ENCODE measurements at places on chromosomes 11 and 22.
A peak's percentile ranks its signal among the peaks of the same experiment; 100 is the strongest.

GRCh38 chr11:70389201-70389600 lies 9.1 kb upstream of the CTTN start:
- no peak for DNase-seq

GRCh38 chr11:128187835-128188234 lies 399.5 kb downstream of the ETS1 start:
- DNase-seq: no peak

DNA sequence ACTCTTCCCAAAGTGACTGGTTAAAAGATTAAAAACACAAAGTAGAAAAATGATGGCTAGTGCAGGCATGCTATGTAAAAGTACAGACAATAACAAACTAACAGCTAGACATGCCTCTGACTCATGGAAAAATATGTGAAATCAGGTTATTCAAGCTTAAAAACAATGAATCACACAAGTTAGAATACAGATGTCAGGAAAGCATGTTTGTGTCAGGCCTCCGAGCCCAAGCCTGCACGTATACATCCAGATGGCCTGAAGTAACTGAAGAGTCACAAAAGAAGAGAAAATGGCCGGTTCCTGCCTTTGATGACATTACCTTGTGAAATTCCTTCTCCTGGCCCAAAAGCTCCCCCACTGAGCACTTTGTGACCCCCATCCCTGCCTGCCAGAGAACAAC lies 110.1 kb downstream of the NOX4 start:
- DNase-seq: peak; percentile 17

DNA sequence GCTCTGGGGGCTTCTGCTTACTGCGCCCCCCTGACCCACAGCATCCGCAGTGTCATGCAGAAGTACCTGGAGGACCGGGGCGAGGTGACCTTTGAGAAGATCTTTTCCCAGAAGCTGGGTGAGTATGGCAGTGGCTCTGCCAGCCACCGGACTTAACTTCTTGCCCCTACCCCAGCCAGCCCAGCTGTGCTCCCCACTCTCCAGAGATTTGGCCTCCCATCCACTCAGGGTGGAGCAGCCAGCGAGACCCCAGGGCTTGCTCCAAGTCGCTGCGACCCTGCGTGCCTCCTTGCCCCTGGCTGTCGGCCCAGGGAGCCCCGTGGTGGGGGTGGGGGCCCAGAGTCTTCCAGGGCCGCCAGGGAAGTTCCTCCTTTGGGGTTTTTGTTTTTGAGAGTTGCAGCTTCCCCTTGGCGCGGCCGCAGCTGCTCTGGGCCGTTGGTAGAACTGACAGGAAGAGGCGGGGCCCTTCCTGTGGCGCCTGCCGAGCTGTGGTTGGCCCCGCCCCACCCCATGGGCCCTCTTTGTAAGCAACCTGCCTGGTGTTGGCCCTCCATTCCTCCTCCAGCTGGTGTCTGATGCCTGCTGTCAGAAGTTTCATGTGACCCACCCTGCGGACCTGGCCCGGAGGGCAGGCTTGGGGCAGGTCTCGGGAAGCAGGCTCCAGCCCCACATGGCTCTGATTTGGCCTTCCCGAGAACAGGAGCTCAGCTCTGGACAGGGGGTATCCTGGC lies 11.1 kb downstream of the GRK2 start:
- peak; percentile 82 for DNase-seq

- DNase-seq: no peak
Measured at GRCh38 chr22:26648528-26649388, 8.6 kb upstream of the MIAT start.

- peak; percentile 59 for DNase-seq
Measured at GRCh38 chr11:64250415-64251015, 815 bp upstream of the PLCB3 start.

DNA sequence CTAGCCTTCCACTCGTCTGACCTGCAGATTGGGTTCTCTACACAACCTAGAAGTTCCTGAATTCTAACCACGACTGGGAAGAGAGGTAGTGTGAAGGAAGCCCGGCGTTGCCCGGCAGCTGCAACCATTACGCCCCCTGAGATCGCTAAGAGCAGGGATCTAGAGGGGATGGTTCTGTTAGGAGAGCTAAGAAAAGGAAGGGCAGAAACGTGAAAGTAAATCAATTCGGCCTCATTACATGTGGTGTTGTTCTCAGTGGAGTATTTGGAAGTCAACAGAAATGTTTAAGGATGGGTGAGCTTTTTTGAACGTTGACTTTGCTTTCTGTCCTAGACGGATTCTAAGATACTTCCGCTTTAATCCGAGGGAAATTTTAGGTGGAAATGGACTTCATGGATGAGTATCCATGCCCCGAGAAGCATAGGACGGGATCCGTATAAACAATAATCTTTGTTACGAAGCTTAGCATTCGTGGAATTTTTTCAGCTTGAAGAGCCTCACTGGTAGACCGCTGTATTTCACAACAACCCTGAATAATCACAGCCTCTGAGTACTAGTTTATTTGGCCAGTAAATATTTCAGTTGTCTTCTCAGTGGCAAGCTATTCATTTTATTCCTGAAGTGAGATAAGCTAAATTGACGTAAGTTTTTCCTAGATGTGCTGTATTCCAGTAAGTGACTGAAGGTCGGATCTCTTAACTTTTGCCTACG lies 629 bp downstream of the ATP5MG start:
- DNase-seq: peak; percentile 22

- DNase-seq: no peak
Measured at GRCh38 chr11:29161191-29161590, 855.6 kb downstream of the KCNA4 start.

- no peak for DNase-seq
Measured at GRCh38 chr22:37482244-37482643, 3.9 kb downstream of the MFNG start.

- DNase-seq: no peak
Measured at GRCh38 chr11:93370260-93370659, 39.7 kb downstream of the DEUP1 start.

DNA sequence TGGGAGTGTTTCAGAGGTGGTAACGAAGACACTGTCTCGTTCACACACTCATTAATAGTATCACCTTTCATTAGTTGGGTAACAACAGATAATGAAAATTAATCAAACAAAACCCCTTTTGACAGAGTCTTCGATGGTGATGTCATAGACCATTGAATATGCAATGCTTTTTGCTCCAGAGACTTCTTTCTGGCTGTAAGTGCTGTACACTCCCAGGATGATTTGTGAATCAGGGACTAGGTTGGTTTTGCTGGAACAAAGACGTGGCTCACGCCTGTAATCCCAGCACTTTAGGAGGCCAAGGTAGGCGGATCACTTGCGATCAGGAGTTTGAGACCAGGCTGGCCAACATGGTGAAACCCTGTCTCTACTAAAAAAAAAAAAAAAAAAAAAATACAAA lies 9.5 kb upstream of the RASSF10 start:
- DNase-seq: no peak

DNA sequence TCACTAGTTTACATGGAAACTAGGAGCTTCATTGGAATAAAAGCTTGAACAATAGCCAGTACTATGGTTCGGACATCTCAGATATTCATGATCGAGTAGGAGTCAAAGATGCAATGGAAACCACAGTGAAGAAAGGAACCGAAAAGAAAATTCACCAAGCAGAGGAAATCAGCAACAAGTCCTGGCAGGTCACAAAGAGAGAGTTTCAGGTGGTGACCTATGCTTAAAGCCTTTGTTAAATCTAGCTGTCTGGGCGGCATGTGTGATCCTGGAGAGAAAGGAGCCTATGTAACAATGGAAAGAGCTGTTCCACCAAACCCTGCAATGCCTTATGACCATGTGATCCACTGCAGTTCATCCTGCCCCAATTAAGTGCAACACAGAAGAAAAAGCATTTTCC lies 68.9 kb upstream of the POU2AF2 start:
- no peak for DNase-seq

- DNase-seq: peak; percentile 89
Measured at GRCh38 chr11:45252134-45252856, 33.8 kb downstream of the SYT13 start.

GRCh38 chr11:70915158-70915985 lies 337.0 kb downstream of the SHANK2 start:
- no peak for DNase-seq

- DNase-seq: no peak
Measured at GRCh38 chr11:70557742-70558485, 159.6 kb downstream of the CTTN start.

DNA sequence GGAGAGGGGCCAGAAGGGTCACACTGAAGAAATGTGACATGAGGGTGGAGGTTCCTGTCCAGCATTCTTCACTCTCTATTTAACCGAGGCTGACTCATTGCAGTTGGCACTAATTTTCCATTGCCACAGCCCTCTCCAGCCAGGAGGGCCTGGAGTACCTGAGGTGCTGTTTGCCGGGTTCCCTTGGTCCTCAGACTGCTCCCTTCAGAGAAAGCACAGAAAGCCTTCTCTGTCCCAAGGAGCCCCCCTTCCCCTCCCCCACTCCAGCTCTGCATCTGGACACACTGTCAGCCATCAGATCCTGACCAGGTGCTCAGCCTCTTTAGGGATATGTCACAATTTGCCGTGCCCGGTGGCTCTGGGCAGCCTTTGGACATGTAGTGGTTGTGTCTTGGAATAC lies 3.2 kb upstream of the C11orf91 start:
- no peak for DNase-seq

DNA sequence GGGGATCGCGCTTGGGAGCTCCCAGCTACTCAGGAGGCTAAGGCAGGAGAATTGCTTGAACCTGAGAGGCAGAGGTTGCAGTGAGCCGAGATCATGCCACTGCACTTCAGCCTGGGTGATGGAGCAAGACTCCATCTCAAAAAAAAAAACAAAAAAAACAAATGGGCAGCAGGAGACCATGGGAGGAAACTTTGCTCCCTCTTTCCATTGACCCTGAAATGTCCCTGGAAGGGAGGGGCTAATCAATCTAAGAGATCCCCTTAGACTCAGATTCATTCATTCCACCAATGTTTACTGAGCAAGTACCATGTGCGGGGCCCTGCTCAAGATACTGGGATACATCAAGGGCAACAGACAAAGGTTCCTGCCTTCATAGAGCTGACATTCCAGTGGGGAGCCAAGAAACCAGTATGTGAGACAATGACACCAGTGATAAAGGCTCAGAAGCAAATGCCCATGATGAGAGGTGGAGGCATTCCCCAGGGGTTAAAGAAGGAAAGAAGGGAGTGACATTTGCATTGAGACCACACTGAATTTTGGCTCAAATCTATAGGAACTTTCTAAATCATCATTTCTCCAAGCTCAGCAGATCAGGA lies 37.7 kb upstream of the TFIP11 start:
- no peak for DNase-seq

DNA sequence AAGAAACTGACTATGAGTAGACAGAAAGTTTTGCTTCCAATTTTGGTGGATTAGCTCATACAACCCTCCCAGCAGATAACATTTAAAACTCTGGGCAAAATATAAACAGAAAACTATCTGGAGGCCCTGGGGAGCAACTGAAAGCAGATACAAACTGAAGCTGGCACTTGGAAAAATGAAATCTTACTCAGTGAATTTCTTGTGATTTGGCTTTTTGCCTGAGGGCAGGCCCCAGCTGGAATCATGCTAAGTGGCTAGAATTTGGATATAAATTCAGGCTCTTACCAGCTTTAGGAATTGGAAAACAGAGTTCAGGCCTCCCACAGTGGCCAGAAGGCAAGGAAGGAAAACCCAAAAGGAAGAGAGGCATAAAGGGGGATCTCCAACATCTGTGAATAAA lies 85.8 kb downstream of the EFCAB6 start:
- no peak for DNase-seq

- no peak for DNase-seq
Measured at GRCh38 chr11:120004723-120005122, 133.2 kb downstream of the TRIM29 start.

DNA sequence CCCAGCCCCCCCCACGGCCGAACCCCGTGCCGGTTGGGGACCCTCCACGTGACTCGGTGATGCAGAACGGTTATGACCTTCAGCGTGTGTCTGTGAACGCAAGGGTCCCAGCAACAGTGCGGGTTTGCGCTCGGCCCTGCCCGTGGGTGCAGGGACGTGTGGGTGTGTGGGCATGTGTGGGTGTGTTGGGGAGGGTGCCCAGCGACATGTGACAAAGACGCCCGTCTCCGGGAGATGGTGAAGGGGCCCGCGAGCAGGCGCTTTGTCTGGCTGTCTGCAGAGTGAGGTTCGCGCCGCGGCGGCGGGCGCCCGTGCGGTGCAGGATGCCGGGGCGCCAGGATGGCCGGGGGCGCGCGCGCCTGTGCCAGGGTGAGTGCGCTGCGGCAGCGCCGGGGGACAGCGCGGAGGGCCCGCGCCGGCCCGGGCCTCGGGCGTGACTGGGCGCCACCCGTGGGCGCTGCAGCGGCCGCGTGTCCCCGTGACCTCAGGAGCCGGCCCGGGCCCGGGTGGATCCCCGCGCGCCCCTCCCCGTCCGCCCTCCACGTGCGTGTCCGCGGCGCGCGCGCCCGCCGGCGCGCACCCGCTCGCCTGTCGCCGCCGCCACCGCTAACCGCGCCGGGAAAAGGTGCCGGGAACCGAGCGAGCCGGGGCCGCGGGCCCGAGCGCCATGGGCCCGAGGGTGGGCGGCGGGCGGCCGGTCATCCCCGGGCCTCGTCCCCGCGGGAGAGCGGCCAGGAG lies at the start of gene LRFN4:
Gene LRFN4 (plus strand): TSS at position 569 of the 738 bp plus-strand sequence. CDS start 681 bp downstream, outside the sequence.
- peak; percentile 78 for DNase-seq

DNA sequence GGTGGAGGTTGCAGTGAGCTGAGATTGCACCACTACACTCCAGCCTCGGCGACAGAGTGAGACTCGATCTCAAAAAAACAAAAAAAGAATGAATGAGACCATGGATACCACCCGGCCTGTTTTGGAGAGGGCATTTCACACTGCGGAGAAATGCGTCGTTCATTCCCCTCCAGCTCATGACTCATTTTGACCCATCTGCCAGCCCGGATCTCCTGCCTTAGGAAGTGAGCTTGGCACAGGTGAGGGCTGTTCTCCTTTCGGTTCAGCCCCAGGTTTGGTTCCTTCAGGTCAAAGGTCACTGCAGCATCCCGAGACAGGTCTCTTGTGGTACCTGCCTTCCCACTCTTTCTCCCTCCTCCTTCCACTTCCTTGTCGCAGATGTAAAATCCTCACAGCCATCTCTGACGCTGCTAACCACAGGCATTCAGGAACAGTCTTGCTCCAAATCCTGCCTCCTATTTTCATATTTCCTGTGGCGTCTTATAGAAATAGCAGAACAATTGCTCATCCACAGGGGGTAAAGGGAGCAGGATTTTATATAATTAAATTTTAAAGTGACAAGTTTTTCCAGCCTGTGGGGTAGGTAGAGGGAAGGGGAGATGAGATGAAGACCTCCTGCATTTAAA lies 517.9 kb downstream of the NTM start:
- DNase-seq: no peak

GRCh38 chr22:26724414-26724813 lies 67.0 kb downstream of the MIAT start:
- DNase-seq: no peak

DNA sequence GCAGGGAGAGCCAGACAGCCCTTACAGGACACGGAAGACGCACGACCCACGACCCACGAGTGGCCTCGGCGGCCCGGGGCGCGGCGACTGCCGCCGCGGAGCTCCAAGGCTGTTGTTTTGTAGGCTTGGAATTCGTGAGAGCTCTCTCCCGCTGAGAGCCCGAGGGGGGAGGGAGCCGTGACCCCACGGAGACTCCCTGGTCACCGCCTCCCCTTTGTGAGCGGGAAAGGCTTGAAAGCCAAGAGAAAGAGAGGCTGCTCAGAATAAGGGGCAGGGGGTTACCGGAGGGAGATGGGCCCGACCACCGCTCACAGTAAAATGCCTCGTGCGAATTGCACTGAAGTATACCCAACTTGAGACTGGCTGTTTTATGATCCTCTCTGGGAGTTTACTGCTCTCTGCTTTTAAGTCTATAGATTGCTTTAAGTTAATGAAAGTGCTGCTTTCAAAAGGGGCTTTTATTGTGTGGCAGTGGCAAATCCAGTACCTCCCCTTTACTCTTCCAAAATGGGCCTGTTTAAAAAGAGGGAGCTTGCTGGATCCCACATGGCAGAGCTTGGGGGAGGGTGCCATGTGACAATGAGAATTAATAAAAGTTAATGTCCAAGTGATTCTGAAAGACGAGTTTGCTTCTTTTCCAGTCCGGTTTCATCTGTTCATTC lies 2.9 kb downstream of the PKNOX2 start:
- peak; percentile 76 for DNase-seq
